ENCODE measurements at places on chromosomes 6 and 20.

DNA sequence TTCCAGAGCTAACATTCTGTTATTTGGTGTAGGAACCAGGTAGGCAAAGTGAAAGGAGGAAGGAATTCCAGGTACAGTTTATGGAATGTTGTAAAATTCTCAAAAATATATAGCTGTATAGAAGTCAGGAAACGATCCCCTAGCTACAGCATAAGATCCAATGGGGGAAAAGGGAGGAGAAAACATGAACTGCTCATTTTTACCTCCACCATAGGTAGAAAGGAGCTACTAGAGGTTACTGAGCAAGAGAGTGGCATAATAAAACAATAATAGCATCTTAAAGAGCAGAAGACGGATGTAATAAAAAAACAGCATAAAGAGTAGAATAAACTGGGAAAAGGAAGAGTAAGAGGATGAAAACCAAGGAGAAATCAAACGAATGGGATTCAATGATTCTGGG is 26.9 kb downstream of the EPB41L2 start:
- no peak overlapping the region for H3K4me3 ChIP-seq
- DNase-seq = no peak
- H3K4me1 ChIP-seq = no peaks in the 10 kb centered on the region
- no peaks in the 10 kb centered on the region for H3K27me3 ChIP-seq
- H3K36me3 ChIP-seq = no peaks in the 10 kb centered on the region

GRCh38 chr20:13355411-13355810 is 134.3 kb downstream of the ISM1 start:
- H3K27ac ChIP-seq = no peak overlapping the region
- no peaks in the 10 kb centered on the region for H3K36me3 ChIP-seq
- no peak overlapping the region for H3K4me3 ChIP-seq
- no peaks in the 10 kb centered on the region for H3K27me3 ChIP-seq
- H3K4me1 ChIP-seq = no peaks in the 10 kb centered on the region
- DNase-seq = no peak

DNA sequence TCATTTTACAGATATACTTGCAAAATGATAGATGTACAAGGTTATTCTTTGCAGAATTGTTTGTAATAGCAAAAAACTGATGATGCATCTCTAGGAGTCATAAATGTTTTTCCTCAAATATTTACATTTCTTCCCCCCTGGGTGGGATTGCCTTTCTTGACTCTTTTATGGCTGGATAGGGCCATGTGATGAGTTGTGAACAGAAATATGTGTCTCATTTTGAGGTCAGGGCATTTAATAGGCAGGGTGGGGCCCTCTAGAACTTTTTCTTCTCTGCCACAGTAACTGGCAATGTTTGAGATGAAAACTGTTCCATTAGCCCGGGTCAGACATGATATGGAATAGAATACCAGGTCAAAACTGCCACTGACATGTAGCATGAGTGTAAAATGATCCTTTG is 159.5 kb upstream of the SYNCRIP start:
- no peaks in the 10 kb centered on the region for H3K27me3 ChIP-seq
- H3K36me3 ChIP-seq = no peaks in the 10 kb centered on the region
- no peak for DNase-seq

DNA sequence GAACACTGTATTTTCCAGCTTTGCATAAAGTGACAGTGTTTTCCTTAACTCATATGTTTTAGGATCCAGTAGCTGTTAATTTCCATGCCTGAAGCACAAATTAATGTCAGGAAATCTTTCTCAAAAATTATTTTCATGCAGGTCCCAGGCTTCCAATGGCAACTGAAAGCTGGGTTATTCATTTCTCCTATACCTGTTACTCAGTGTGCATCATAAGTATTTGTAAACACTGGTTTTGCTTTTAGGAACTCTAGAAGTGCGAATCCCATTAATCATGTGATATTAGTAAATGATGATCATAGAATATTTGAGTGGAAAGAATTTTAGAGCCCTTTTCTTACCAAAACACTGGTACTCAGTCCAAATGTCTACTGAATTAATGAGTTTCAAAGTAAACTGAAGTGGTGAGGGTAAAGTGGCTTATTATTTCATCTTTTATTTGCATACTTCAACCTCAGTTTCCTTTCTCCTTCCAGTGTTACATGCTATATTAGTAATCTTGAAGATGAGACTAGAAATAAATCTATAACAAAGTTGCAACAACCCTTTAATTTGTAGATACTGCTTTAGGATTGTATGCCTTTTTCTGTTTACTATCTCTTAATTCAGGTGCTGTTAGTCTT is 124.0 kb downstream of the ZFAND3 start:
- H3K27me3 ChIP-seq = no peaks in the 10 kb centered on the region
- H3K4me1 ChIP-seq = no peaks in the 10 kb centered on the region
- H3K4me3 ChIP-seq = no peak overlapping the region
- H3K27ac ChIP-seq = no peak overlapping the region
- no peak for DNase-seq
